ENCODE measurements at places on chromosomes 4 and X. TPM values are rescaled to one million over a fixed set of nuclear protein-coding genes. Genes with fewer than 3 reads are reported as not detected.

DNA sequence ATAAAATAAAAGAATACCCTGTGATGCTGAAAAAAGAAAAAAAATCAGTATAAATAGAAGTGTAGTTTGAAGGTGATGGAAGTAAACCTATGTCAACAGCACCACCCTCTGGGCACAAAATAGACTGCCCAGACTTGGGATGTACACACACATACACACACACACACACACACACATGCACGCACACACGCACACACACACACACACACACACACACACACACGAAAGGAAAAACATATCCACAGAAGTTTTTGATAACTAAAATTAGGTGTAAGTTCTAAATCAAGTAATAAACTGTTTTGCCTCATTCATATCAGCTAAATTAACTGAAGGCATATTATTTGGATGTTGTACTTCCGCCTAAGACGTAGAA, 40.5 kb downstream of the ANXA5 start:
- no peak overlapping the region for H3K27ac ChIP-seq
- no peaks in the 10 kb centered on the region for H3K27me3 ChIP-seq
- H3K4me3 ChIP-seq, result no peak overlapping the region
- H3K4me1 ChIP-seq, result no peaks in the 10 kb centered on the region
- no peaks in the 10 kb centered on the region for H3K36me3 ChIP-seq

Gene HS6ST2
- 7.6 TPM for total RNA-seq

DNA sequence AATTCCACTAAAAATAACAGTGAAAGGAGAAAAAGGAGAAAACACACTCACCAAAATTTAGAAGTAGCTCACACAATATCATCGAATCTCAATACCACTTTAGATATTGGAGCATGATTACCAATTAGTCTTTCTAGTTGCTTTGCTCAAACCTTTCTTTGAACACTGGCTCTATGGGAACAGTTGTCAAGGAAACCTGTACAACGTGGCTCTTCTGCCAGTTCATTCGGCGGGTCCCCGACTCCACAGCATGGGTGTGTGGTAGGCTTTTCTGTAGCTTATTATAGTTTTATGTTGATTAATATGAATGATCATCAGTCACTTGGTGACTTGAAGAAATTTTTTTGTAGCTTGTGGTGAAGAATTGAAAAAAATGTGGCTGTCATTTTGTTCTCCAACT, 50.2 kb upstream of the TMEM150C start:
- DNase-seq, result no peak
- H3K27ac ChIP-seq, result no peak overlapping the region
- no peaks in the 10 kb centered on the region for H3K36me3 ChIP-seq
- no peaks in the 10 kb centered on the region for H3K27me3 ChIP-seq
- H3K4me3 ChIP-seq, result no peak overlapping the region
- no peaks in the 10 kb centered on the region for H3K4me1 ChIP-seq

Gene LETM1
- 85.6 TPM for total RNA-seq

DNA sequence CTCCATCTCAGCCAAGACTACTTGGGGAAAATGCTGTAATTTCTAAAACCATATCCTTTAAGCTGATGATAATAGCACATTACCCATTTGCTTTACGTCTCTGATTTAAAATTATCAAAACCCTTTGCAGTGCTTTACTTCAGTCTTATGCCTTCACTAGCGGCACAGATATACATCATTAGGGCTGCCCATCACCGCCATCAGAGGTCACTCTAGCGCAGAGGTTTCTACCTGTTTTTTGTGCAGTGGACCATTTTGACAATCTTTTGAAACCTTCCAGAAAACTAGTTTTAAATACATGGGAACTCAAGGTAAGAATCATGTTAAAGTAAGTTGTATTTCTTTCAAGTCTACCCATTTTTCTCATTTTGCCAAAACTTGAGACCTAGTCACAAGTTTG, 592.5 kb downstream of the PPARGC1A start:
- no peaks in the 10 kb centered on the region for H3K36me3 ChIP-seq
- H3K27me3 ChIP-seq, result no peaks in the 10 kb centered on the region
- no peak for DNase-seq
- no peaks in the 10 kb centered on the region for H3K4me1 ChIP-seq

Gene FAM53A
- total RNA-seq, result 0.22 TPM

Measured in esophagus squamous epithelium (tissue), 5 donors.